ENCODE measurements at places on chromosomes 2 and 18. TPM values are rescaled to one million over a fixed set of nuclear protein-coding genes. Genes with fewer than 3 reads are reported as not detected.

Gene GPR55
- 1.0 TPM for total RNA-seq

Gene ATP6V1B1
- total RNA-seq, result not detected

Gene WBP1
- total RNA-seq, result 52.7 TPM

Gene HOXD4
- total RNA-seq, result 12.1 TPM

Gene KCNG2
- 2.3 TPM for total RNA-seq

DNA sequence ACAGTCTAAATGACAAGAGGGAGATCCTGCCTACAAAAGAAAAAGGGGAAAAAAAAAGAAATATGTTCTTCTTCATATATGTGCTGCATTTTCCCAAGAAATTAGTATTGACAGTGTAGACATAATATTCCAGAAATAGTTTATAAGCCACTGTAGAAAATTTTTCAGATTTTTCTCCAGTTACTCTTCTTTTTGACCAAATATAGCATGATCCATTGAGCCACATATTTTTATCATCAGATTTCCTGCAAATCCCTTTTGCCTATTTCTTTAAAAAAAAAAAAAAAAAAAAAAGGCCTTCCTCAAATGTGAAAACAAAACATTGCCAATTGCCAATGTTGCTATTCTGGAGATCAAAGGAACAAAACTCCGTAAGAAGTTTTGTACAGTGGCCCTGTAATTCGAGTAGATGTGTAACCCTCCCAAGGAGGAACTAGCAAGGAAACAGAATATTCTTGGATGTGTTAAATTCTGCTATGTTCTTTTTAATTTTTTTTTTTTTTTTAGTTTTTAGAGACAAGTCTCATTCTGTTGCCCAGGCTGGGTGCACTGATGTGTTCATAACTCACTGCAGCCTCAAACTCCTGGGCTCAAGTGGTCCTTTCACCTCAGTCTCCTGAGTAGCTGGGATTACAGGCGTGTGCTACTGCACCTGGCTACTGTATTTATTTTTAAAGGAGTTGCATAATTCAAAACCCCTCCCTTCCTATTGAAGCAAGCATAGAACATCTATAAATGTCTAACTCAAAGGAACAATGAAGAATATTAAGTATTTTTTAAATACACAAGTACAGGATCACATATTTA, 12.5 kb upstream of the CABYR start:
- DNase-seq, result no peak

DNA sequence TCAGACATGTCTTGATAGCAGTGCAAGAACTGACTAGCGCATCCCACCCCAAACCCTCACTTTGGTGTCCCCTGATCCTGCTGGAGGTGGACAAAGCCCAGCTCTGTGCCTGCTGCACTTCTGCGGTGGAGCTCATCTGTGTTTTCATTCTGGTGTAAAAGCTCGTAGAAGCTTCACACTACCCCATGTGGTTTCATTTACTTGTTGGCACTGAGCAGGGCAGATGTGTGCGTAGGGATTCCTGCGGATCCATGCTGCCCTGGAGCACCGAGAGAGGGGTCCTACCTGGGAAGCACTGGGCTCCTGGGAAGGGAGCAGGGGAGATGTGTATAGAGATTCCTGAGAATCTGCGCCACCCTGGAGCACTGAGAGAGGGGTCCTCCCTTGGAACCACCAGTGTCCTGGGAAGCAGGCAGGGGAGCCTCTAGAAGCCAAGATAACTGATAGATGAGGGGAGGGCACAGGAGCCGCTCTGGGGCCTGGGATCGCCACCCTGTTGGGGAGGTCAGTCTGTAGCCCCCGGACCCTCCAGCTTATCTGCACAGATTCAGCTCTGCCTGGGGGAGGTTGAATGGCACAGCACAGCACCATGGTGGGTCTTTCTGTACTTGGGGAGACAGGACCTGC, 106.9 kb upstream of the OTOS start:
- no peak for DNase-seq

DNA sequence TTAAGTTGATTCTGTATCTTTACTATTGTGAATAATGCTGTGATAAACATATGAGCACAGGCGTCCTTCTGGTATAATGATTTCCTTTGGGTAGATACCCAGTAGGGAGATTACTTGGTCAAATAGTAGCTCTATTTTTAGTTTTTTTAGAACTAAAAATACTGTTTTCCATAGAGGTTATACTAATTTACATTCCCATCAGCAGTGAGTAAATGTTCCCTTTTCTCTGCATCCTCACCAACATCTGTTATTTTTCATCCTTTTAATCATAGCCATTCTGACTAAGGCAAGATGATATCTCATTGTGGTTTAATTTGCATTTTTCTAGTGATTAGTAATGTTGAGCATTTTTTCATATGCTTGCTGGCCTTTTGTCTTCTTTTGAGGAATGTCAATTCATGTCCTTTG, 35.1 kb downstream of the PMS1 start:
- no peak for DNase-seq

DNA sequence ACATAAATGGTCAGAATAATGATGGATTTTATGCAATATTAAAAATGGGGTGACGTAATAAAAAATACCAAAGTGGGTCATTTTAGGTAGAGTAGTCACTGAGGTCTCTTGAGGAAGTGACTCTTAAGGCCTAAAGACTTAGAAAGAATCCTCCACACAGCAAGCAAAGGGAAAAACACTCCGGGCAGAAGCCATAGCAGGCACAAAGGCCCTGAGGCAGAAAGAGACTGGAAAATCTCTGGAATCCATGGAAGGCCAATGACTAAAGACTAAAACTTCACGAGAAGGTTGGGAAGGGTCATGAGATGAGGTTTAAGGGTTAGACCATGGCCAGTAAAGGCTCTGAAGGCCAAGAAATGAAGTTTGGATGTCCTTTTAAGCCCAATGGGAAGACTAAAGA, 36.9 kb downstream of the MAIP1 start:
- DNase-seq, result no peak

GRCh38 chr2:177767768-177768167, 304.8 kb downstream of the PDE11A start:
- DNase-seq, result no peak

- no peak for DNase-seq
Observed at GRCh38 chr2:16330571-16330970, 335.1 kb downstream of the CYRIA start.

DNA sequence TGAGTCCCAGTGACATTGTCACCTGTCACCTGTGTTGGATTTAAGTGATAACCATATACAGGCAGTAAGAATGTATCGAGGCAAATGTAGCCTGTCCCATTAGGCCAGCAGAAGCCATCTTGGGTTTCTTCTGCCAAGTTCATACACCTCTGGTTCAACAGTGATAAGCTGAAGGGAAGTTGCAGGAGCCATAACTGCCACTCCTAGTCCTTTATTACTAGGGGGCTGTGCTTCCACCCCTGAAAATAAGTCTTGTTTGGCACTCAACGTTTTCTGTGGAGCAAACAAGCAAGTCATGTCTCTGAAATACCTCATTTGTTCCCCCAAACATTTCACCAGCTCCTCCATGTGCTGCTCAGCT, 58.1 kb upstream of the ALPP start:
- DNase-seq, result no peak

GRCh38 chr2:53859206-53860181, at the start of gene GPR75:
Gene GPR75, minus strand, starts transcription at chr2:53859967. Its CDS starts 5,211 bp downstream, at chr2:53854756.
- no peak for DNase-seq

- DNase-seq, result no peak
Observed at GRCh38 chr2:176879426-176879995, 333.1 kb upstream of the HNRNPA3 start.

GRCh38 chr2:17231394-17231965, 286.8 kb downstream of the RAD51AP2 start:
- DNase-seq, result no peak

All from Peyer's patch (tissue), 4 donors.